Femur (tissue), 1 donor: ENCODE measurements at places on chromosomes 5 and 9.

DNA sequence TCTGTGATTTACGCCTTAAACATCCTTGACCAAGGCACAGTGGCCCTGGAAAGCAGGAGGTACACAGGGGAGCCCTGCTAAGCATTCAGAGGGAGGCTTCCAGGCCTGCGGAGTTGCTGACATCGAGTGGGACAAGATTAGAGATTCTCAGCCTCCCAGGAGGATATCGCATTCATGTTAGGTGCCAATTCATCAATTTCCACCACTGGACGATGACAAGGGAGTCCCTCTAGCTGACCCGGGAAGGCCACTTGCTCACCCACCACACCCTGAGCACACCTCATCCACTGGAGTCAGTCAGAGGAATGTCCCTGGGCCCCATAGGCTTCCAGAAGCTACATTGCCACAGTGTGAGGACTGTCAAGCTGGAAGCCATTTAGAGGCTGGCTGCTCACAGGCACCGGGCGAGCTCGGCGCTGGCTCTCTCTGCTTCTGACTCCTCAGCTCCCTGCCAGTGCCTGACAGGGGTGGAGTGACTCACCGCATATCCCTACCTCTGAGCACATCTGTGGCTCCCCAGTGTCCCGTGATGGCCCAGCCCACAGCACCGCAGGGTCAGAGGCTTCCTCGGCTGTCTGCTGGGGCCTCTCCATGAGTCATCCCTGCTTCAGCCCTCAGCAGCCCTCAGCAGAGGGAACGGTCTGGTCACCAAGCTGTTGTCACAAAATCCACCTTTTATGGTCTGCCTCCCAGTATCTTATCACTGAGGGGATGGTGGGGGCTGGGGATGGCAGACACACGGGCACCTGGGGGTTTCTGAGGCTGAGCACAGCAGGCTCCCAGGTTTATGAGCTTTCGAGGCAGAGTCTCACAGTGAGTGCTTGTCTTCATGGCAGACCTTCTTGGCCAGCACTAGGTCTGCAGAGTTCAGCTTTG lies 117.5 kb downstream of the ZNF608 start:
- DNase-seq, result peak; percentile 51

DNA sequence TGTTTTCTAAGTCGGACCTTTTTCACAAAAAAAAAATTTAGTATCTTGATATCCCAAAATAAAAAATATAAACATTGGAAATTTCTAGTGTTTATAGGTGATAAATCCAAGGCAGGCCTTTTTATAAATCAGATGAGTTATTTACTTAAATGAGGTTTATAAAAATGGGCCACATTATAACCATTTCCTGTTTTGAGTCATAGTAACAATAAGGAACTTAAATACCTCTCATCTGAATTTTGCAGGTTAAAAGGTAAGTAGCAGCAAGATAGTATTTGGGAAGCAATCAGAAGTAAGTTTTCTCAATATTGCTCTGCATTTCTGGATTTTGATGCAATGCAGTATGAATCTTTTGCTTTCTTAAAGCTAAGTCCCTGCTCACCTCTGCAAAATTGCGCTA lies 3.9 kb downstream of the SPTAN1 start:
- no peak for DNase-seq

- DNase-seq, result no peak
Observed at GRCh38 chr9:72734631-72735030, 213.2 kb downstream of the TMC1 start.

GRCh38 chr5:162456086-162456485 lies 388.5 kb downstream of the GABRG2 start:
- DNase-seq, result no peak

DNA sequence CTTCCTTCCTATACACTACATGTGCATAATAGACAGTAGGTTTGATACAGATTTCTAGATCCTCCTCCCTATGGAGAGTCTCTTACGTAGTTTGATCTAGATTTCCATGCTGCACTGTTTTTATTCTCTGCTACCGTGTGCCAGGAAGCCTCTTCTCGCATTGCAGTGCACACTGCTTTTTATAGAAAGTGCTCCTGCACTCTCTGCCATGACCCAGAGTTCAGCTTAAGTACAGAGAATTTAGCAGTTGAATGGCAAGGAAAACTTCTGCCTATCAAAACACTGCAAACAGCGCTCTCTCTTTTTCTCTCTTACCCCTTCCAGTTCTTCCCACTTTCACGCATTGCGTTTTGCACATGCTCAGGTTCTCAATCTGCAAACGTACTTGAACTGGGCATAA lies 187.4 kb downstream of the ARHGAP26 start:
- no peak for DNase-seq
